ENCODE measurements at places on chromosomes 7 and 10. TPM values are rescaled to one million over a fixed set of nuclear protein-coding genes. Genes with fewer than 3 reads are reported as not detected.
A peak's percentile ranks its signal among the peaks of the same experiment; 100 is the strongest.

GRCh38 chr7:19617901-19618300 is 90.9 kb downstream of the POLR1F start:
- no peak for DNase-seq

GRCh38 chr10:114767101-114767985 is 54.2 kb upstream of the FHIP2A start:
- DNase-seq, result peak; percentile 25

- peak; percentile 15 for DNase-seq
Observed at GRCh38 chr10:83680470-83680891, 458.8 kb upstream of the GHITM start.

DNA sequence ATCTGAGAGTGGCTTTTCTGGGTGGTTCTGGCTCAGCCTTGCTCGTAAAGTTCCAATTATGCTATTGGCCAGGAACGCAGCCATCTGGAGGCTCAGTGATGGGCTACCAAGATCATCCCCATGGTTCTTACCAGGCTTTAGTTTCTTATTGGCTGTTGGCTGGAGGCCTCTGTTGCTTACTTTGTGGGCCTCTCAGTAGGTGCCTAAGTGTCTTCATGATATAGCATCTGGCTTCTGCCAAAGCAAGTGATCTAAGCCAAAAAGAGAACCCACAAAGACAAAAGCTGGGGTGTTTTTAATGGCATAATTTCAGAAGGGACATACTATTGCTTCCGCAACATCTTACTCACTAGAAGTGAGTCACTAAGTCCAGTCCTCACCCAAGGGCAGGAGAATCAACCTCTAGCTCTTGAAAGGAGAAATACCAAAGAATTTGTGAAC is 132.0 kb upstream of the MDFIC start:
- DNase-seq, result no peak

- no peak for DNase-seq
Observed at GRCh38 chr7:1059200-1060091, 15.1 kb downstream of the GPR146 start.

The MMD2 gene
- total RNA-seq, result not detected

Measured in CD4-positive, alpha-beta T cell (primary cell).